ENCODE measurements at places on chromosomes 3 and 15.

GRCh38 chr3:60754617-60755016, 496.6 kb downstream of the FHIT start:
- DNase-seq = no peak

- DNase-seq = no peak
Observed at GRCh38 chr3:61449327-61450040, 111.9 kb upstream of the PTPRG start.

DNA sequence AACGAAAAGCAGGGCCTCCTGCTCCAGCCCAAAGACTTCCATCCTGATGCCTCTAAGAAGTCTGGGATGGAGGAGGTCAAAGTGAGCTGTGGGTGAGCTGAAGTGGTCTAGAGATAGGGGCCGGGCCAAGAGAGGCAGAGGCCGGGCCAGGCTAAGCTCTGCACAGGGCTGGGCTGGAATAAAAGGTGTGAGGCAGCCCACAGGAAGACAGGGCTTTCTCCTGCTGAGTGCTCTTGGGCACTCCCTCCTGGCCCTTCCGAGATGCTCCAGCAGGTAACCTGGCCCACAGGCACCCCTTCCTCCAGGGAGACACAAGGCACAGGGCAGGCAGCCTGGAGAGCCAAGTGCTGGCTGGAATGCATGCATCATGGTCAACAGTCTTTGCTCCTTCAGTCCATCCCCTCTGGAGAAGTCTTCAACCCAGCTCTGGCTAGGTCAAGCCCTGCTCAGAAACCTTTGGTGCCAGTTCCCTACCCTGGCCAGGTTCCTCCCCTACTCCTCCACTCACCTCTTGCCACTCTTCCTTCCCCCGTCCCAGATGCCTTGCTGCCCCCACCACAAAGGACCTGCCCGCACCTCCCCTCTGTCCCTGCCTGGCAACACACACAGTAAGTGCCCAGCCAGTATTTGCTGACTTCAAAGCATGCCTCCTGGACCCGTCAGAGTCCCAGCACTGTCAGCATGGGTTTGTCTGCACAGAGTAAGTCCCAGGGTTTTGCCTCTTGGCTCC, 93.6 kb downstream of the SEC22A start:
- no peak for DNase-seq

DNA sequence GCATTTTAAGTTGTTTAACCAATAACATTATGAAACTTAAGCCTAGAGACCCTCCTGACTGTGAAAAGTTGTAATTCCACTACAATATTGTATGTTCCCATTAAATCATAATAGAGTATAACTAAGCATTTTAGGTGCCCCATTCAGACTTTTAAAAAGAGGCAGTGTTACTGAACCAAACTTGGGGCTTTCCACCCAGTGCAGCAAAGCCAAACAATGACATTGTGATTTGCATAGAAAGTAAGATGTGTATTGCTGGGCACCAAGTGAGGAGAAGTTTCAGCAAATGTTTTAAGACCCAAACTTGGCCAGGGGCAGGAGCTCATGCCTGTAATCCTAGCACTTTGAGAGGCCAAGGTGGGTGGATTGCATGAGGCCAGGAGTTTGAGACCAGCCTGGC, 706.2 kb downstream of the GRM7 start:
- no peak for DNase-seq

- DNase-seq = no peak
Observed at GRCh38 chr3:67461667-67462142, 192.7 kb downstream of the SUCLG2 start.

- no peak for DNase-seq
Observed at GRCh38 chr15:100301910-100302431, 39.8 kb downstream of the ADAMTS17 start.

DNA sequence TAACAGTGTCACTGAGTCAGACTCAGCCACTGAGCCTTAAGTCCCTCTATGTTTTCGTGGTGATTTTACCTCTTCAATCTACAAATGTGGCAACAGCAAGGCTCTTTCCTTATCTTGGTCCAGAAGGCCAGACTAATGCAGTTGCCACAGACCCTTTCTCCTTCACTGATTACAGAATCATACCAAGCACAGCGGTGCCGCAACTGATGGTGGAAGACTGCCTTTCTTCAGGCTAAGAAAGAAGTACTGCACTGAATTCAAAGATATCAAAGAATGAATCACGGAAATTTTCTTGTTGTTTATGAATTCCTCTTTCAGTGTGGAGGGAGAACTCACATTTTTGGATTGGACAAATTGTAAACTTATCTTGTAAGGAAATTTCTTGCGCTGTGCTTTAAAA, 18.6 kb downstream of the DCP1A start:
- DNase-seq = no peak

DNA sequence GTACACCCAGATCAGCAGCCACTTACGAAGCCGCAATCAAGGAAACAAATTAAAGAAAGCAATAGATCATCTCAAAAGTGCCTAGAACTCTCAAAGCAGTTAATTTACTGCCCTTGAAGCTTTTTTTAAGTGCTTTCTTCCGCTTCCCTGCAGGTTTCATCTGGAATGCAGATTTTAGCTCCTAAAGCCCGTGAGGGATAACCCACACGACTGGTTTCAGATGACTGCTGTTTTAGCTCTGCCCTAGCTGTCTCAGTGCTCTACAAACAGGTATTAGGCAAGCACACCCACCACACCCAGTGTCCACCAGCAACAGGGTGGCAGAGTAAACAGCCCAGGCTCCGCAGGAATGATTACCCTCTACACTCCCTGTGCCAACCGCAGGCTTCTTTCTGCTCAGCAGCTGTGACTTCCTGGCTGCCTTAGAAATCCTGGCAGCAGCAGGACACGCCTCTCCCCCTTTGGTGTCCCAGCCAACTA, 126.0 kb downstream of the FMN1 start:
- DNase-seq = no peak

- peak; percentile 23 for DNase-seq
Observed at GRCh38 chr15:94327356-94327936, 96.1 kb downstream of the MCTP2 start.

- no peak for DNase-seq
Observed at GRCh38 chr3:194062830-194063229, 73.1 kb upstream of the HES1 start.

DNA sequence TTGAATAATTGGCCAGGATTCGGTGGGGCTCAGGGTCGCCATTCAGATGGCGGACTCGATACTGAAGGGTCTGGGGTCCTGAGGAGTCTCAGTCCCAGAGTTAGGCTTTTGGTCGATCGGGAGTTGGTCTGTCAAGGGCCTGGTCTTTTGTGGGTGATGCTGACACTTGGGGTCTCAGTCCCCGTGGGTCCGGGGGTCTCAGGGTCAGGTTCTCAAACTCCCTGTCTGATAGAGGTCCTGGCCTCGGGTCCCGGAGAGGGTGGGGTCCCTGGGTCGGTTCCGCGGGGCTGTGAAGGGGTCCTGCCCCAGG, 467 bp downstream of the NCKIPSD start:
- no peak for DNase-seq

DNA sequence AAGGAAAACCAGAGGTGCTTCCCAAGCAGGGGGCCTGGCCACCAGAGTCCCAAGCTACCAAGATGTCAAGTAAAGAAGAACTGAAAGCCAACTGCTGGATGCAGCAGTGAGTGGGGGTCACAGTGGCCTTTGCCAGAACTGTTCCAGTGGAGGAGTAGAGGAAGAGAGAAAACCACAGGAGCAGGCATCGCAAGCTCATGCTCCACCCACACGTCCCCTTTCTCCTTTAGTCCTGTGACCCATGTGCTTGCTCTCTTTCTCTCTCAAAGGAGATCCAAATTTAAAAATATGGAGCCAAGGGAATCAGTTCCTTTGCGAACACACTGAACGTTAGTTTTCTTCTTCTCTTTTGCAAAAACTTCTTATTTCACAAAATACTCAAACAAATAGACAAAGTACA, 12.4 kb upstream of the ABHD2 start:
- DNase-seq = no peak

- no peak for DNase-seq
Observed at GRCh38 chr15:76932135-76932966, 802 bp downstream of the RCN2 start.

DNA sequence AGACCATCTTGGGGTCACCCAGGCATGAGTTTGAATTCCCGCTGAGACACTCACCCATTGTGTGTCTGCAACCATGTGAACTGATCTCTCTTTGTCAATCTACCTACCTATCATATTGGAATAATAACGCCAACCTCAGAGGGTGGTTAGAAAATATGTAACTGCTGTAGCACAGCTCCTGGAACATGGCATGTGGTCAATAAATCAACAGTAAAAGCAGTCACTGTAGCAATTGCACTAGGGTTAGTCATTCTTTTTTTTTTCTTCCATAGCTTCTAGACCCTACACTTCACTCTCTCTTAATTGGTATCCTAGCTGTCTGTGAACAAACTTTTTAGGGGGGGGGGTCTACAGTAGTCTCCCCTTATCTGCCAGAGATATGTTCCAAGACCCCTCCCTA, 64.2 kb upstream of the SLCO2A1 start:
- DNase-seq = no peak

DNA sequence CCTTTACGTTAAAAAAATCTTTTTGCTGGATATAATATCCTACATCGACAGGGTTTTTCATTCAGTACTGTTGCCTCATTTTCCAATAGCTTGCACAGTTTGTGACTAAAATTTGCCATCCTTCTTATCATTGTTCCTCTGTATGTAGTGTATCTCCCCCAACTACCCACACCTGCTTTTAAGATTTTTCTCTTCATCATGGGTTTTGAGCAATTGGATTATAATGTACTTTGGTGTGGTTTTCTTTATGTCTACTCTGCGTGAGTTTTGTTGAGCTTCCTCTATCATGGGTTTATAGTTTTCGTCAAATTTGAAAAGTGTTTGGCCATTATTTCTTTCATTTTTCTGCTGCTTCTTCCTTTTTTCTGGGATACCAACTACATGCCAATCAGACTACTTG, 39.6 kb upstream of the MEF2A start:
- DNase-seq = no peak

- no peak for DNase-seq
Observed at GRCh38 chr3:147652651-147653366, 243.6 kb downstream of the ZIC1 start.

- no peak for DNase-seq
Observed at GRCh38 chr3:38154033-38154494, 11.3 kb upstream of the OXSR1 start.

GRCh38 chr3:115512565-115513415, 110.5 kb upstream of the GAP43 start:
- no peak for DNase-seq
